SW 1271 (cell line): ENCODE measurements at places on chromosomes 5 and 9.

DNA sequence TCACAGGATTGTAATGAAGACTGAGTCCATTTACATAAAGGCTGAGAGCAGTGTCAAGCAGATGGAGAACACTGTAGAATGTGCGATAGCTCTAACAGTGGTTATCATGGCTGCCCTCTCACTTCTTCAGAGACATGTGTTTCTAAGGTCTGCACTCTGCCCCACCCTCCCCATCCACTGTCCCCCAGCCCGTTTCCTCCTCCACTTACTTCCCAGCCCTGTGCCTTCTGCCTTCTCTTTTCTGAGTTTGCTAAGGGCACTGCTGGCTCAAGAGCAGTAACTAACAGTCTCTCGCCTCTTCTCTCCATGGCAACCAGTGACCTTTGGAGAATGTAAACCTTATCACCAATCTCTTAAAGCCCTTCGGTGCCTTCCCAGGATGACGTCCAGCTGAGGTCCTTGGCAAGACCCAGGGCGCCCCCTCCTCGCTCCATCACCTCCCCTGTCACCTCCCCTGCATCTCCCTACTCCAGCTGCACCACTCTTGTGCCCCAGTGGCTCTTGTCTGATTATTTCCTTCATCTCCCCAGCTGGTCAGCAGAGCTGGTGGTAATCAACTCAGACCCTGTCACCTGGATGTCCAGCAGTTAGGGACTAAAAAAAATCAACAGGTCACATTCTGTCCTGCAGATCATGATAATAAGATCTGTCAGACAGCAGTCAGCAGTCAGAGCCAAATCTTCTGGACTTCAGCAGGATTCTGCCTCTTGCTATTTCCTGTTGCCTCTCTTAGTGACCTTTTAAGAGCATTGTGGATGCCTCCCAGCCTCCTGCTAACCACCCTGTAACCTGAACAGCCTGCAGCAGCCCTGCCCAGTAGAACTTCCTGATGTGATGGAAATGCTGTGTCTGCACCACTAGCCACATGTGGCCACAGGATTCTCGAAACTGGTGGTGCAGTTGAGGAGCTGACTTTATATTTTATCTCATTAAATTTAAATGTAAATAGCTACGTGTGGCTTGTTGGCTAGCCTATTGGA lies 9.0 kb downstream of the FXN start:
- DNase-seq = no peak

DNA sequence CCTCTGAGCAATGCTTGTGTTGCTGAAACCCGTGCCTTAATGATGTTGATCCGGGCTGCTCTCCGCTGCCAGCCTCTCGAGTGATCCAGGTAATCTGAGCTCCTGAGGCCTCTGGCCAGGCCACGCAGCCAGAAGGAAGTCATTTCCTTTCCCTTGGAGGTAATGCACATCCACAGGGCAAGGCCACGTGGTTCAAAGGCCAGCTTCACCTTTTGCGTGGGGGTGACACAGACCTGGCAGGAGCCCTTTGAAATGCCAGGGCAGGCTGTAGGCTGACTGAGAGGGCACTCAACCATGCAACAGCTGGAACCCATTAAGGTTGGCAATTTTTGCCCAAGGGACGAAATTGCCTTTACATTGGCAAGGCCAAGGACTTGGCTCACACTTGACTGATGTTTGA lies 80.4 kb downstream of the LIX1 start:
- no peak for DNase-seq

GRCh38 chr5:9265441-9266287 lies 280.2 kb downstream of the SEMA5A start:
- no peak for DNase-seq

GRCh38 chr5:1934801-1935429 lies 52.2 kb upstream of the IRX4 start:
- no peak for DNase-seq

DNA sequence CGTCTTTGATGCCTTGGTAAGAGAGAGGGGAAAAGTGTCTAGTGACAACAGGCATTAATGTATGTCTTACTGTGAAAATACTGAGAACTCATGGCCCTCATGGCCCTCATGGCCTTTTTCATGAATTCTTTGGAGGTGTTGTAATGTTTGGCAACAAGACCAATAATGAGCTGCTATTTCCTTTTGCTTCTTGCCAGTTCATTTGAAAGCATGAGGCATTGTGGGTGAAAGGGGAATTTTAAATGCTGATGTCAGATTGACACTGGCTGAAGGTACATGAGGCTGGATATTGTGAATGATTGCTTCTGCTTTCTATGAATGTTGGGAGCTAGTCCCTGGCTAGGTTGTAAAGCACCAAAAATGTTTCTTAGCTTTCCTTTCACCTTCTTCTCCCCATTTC lies 79.2 kb downstream of the DOCK2 start:
- DNase-seq = no peak

GRCh38 chr9:136667214-136667939 lies 4.7 kb downstream of the EGFL7 start:
- no peak for DNase-seq

GRCh38 chr9:36037549-36038122 lies 923 bp downstream of the RECK start:
- no peak for DNase-seq

- DNase-seq = no peak
These were observed 111.8 kb upstream of the TLE1 start for GRCh38 chr9:81801190-81801589.

GRCh38 chr9:116493183-116493860 lies 193.8 kb upstream of the TRIM32 start:
- no peak for DNase-seq

DNA sequence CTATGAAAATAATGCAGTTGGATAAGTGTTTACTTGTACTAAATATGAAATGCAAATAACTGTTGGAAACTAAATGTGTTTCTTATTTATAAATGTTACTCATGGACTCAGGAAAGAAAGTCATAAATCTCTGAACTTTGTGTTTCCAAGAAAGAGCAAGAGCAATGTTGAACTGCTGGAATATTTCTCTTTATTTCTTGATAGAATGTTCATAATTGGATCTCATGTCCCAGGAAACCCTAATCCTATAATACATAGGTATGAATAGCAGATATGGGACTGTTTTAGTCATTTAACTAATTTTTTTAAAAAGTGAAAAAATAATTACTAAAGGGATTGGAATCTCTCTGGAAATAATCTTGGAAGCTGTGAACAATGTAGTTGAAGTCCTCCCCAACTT lies 245.0 kb upstream of the ACTBL2 start:
- no peak for DNase-seq

DNA sequence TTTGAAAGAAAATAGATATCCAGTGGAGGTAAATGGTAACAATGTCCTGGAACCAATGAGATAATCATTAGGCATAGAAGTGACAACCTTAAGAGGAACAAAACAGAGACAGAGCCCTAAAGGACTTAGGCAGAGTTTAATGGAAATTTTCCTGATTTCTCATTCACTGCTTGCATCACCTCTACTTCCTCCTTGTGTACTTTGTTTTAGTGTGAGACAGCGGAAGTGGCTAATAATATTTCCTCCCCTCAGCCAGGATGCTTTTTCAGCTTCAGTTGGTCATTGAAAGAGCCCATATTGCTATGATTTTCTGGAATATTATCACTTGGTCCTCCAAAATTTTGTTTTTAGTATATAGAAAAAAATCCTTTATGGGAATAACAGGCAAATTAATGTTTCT lies 153.4 kb upstream of the MPDZ start:
- no peak for DNase-seq

DNA sequence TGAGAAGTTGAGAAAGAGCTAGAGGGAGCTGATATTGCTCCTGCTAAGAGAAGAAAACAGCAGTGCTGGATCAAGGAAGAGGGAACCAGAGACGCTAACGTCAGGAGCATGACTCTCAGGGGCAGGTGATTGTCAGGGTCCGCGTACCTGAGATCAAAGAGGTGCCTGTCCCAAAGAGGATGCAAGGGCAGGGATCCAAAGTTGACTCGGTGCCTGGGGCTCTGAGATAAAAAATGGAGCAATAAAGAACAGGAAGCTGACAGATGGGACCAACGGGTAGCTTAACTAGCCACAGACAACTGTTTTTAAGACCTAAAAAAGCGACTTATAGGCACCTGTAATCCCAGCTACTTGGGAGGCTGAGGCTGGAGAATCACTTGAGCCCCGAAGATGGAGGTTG lies 517.8 kb downstream of the IRX1 start:
- DNase-seq = no peak

GRCh38 chr5:100796851-100797250 lies 106.2 kb downstream of the ST8SIA4 start:
- DNase-seq = no peak

DNA sequence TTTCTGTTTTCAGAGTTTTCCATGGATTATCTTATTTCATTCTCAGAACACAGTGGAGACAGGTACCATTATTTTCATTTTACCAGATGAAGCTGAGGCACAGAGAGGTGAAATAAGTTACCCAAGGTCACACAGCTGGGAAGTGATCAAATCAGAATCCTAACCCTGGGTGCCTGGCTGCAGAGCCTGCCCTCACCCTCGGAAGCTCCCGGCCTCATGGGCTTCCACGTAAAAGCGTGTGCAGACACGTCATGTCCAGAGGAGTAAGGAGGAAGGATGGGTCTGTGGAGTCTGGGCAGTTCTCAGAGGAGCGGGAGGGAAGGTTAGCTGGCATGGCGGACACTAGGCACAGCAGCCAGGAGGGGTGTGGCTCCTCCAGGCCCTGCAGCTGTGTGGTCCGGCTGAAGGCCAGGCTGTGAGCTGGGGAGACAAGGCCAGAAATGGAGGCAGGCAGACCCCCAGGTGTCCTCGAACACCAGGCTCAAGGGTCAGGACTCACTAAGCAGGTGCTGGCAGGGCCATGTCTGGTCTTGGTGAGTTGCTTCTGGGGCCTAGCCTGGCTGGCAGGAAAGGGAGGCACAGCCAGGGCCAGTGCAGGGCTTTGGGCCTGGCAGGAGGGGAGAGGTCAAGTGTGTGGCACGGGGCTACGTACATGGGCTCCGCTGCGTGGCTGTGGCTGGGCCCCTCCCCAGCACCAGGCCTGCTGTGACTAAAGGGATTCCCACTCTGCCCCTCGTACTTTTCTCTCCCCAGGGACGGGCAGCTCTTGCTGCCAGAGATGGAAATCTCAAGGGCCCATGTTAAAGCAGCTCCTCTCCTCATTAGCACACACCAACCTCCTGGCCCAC lies 5.6 kb downstream of the TBC1D9B start:
- no peak for DNase-seq

GRCh38 chr5:50749181-50749580 lies 82.7 kb downstream of the PARP8 start:
- no peak for DNase-seq

DNA sequence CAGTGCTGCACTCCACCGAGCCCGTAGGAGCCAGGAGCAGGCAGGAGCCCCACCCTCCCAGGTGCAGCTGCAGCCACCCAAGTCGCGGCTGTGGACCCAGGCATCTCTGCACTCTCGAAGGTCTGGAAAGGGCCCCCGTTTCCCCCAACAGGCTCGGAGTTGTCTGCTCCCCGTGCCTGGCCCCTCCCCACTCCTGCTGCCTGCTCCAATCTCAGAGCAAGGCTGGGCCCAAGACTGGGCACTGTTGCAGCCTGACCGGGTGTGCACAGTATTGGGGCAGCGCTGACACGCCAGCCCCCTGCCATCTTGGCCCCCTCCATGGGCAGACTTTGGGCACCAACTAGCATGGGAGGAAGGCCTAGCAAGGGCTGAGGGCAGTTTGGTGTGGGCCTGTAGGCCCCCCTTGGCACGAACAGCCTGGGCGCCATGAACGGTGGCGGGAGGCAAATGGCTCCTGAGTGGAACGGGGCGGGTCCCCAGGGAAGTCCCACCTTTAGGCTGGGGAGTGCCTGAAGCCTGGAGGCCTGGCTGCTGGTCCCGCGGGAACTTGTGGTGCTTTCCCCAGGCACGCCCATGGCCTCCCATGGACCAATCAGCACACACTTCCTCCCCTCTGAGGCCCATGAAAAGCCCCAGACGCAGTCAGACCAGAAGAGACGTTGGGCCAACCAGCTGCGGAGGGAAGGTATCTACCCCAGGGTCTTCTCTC lies 60.4 kb downstream of the PSAT1 start:
- DNase-seq = no peak

DNA sequence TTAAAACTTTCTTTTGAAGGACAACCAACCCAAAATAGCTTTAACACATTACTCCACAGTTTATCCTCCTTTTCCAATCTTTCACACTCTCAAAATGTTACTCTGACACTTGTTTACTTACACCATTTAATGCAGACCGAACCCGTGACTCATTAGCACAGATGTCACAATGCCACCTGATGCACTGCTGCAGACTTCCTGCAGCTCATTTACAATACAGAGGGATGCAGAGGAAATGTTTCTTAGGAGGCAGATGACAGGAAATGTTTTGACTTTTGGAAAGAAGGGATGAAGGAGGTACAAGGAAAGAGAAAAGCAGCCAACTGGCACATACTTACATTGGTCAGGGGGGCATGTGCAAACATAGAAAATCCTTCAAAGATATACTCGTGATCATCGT lies 39.0 kb downstream of the DROSHA start:
- no peak for DNase-seq

DNA sequence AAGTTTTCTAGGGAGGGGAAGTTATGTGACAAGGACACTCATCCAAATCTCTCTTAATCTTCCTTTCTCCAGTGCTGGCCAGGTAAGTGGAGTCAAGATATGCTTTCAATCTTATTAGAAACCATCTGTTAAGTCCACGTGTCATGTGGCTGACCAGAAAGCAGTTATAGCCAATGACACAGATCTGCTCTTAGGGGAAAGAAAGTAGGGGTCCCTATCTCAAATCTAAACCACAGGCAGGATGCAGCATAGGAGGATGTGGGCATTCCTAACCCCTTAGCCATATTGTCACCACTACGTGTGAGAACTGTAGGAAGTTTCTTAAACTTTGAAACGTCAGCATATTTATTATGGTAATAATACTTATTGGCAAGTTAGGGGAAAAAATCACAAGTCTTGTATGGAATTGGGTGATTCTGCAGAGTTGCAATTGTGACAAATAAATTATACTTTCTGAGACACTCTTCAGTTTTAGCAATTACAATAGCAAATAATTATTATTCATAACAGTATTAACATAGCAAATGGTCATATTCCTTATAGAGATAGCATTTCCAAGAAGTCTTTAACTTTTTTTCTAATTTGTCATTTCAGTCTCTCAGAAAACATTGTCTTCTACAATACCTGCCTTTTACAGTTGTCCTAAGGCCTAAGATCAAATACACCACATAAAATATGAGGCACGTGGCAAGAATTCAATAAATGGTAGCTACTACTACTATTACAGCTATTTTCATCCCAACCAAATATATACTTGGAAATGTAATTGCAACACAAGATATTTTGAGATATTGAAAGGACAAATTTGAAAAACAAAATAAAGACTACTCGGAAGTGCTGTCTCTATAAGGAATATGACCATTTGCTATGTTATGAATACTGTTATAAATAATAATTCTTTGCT lies 236.9 kb downstream of the PDE4D start:
- DNase-seq = no peak

- DNase-seq = no peak
These were observed 638.1 kb downstream of the EFNA5 start for GRCh38 chr5:107032629-107033028.
